ENCODE measurements at places on chromosomes 7 and 10.

GRCh38 chr7:135333946-135334345, 100.3 kb downstream of the STRA8 start:
- no peak for DNase-seq

GRCh38 chr10:24722676-24723385, 856 bp downstream of the ARHGAP21 start:
- no peak for DNase-seq

- DNase-seq: no peak
Observed at GRCh38 chr7:39386718-39387117, 179.5 kb upstream of the YAE1 start.

DNA sequence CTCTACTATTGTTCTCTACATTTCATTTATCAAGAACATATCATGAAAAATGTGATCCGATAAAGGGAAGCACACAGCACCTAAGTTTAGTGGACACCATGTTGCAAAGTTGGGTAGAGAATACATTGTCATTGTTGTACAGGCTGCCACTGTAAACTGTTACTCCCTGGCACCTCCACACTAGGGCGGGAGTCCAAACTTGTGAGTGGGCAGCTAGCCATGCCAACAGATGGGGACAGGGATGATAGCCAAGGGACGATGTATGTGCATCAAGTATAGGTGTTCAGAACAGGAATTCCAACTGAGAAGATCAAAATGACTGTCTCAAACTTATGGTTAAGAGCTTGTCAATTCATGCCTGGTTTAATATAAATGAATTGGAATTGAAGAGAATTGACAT, 31.1 kb upstream of the COMMD3 start:
- DNase-seq: no peak

- no peak for DNase-seq
Observed at GRCh38 chr10:96374639-96374984, 15.8 kb upstream of the OPALIN start.

- no peak for DNase-seq
Observed at GRCh38 chr10:130251766-130252165, 115.6 kb downstream of the GLRX3 start.

DNA sequence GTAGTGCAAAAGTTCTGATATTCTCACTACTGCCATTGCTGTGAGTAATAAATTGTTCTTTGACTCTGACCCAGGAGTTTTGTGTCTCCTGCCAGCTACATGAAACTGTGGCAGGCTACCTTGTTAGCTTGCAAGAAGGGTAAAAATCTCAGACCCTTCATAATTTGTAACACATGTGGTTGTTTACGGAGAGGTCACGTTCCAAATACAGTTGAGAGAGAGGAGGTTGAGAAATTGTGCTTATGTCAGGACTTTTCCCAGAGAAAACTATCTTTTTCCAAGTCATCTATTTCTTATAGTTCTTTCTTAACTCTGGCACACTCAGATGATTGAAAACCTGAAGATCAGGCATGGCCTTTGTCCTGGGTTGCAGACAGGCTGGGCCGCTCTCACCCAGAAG, 114.4 kb upstream of the SVIL start:
- DNase-seq: peak; percentile 28

GRCh38 chr7:87287738-87288341, 57.6 kb upstream of the CROT start:
- no peak for DNase-seq

DNA sequence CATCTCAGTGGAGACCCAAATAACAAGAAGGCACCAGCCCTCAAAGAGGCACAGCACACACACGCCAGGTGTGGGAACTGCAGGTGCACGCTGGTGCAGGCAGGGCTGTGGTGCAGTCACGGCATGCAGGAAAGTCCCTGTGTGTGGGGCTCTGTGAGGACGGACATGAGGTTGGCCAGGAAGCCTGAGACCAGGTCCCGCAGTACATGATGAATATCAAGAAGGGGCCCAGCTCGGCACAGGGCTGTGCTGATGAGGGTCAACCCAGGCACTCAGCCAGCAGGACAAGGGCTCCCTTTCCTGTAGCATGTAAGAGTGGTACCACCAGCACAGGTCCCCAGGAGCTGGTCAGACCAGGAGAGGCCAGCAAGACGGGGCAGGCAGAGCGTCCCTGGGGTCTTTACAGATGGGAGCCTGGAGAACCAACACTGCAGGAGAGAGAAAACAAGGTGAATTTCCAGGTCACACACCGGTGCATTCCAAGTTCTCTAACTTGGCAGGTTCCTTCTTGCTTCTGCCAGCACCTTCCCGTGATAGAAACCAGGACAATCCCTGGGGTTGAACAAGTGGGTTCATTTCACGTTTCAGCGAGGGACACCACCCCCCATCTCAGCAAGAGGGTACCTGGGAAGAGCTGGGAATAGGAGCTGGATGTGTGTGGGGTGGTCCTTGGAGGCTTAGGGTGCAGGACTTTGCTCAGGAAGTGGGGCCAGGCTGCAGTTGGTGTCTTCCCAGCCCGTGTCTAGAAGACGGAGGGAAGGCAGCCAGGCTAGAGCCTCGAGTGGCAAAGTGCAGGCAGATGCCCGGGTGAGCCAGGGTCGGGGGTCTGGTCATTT, 244.8 kb upstream of the TCERG1L start:
- no peak for DNase-seq

GRCh38 chr10:101693651-101693977, 1.4 kb downstream of the FBXW4 start:
- DNase-seq: no peak
